Activated CD4-positive, alpha-beta T cell treated with anti-CD3 and anti-CD28 coated beads for 36 hours (primary cell): ENCODE measurements at places on chromosomes 7 and 10. TPM values are rescaled to one million over a fixed set of nuclear protein-coding genes. Genes with fewer than 3 reads are reported as not detected.
A peak's percentile ranks its signal among the peaks of the same experiment; 100 is the strongest.

GRCh38 chr7:106959753-106960152, 84.8 kb upstream of the PRKAR2B start:
- H3K36me3 ChIP-seq = peaks cover 2% of the 10 kb centered on the region
- no peaks in the 10 kb centered on the region for H3K27me3 ChIP-seq
- DNase-seq = peak; percentile 31

- no peak overlapping the region for H3K27ac ChIP-seq
- peaks cover 6% of the 10 kb centered on the region for H3K27me3 ChIP-seq
- DNase-seq = no peak
- H3K4me3 ChIP-seq = no peak overlapping the region
These were observed 82.0 kb downstream of the ARL4A start for GRCh38 chr7:12769444-12769843.

GRCh38 chr10:78576276-78576675, 492.5 kb upstream of the ZMIZ1 start:
- no peak overlapping the region for H3K27ac ChIP-seq
- H3K27me3 ChIP-seq = no peaks in the 10 kb centered on the region
- peaks cover 17% of the 10 kb centered on the region for H3K4me1 ChIP-seq
- no peaks in the 10 kb centered on the region for H3K36me3 ChIP-seq

- DNase-seq = no peak
- no peak overlapping the region for H3K4me3 ChIP-seq
- peaks cover 17% of the 10 kb centered on the region for H3K27me3 ChIP-seq
- no peaks in the 10 kb centered on the region for H3K36me3 ChIP-seq
These were observed 264.3 kb upstream of the RNF32 start for GRCh38 chr7:156376317-156376716.

Gene TSPAN33
- 7.5 TPM for total RNA-seq

Gene MARVELD1
- 1.8 TPM for total RNA-seq
